ENCODE measurements at places on chromosomes 1 and 21. TPM values are rescaled to one million over a fixed set of nuclear protein-coding genes. Genes with fewer than 3 reads are reported as not detected.

GRCh38 chr1:39574646-39575045 lies 1.9 kb downstream of the PABPC4 start:
- H3K27ac ChIP-seq, result peak overlapping the region; percentile 85
- no peaks in the 10 kb centered on the region for H3K27me3 ChIP-seq
- peak; percentile 50 for DNase-seq
- H3K36me3 ChIP-seq, result peaks cover 41% of the 10 kb centered on the region
- H3K4me3 ChIP-seq, result peak overlapping the region; percentile 80
- peaks cover 21% of the 10 kb centered on the region for H3K4me1 ChIP-seq

GRCh38 chr1:88462096-88462487 lies 222.0 kb upstream of the PKN2 start:
- DNase-seq, result no peak
- no peaks in the 10 kb centered on the region for H3K4me1 ChIP-seq
- no peaks in the 10 kb centered on the region for H3K27me3 ChIP-seq
- peak overlapping the region; percentile 48 for H3K4me3 ChIP-seq
- H3K27ac ChIP-seq, result no peak overlapping the region
- H3K36me3 ChIP-seq, result no peaks in the 10 kb centered on the region

GRCh38 chr1:51442198-51442597 lies 76.9 kb downstream of the EPS15 start:
- no peak overlapping the region for H3K4me3 ChIP-seq
- no peak for DNase-seq
- H3K27ac ChIP-seq, result peak overlapping the region; percentile 9

GRCh38 chr1:210496063-210496462 lies 167.4 kb downstream of the HHAT start:
- H3K27me3 ChIP-seq, result no peaks in the 10 kb centered on the region
- no peak for DNase-seq
- H3K4me1 ChIP-seq, result no peaks in the 10 kb centered on the region

DNA sequence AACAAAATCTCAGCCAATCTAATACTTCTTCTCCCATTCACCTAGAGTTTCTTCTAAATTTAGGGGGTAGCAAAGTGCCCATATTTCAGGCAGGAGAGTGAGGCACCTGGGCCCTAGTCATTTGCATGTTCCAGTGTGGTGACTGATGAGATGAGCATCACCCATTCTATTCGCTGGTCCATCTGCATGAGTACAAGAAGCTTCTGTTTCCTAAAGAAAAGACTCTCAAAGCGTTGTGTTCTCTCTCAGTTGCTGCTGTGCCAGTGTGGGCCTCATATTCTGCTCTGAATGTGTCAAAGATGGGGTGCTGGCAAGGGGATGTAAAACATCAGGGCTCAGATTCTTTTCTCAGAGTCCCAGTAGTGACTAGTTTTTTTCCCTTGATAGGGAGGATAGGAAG lies 16.1 kb upstream of the DPYD start:
- no peaks in the 10 kb centered on the region for H3K4me1 ChIP-seq
- no peaks in the 10 kb centered on the region for H3K27me3 ChIP-seq
- no peaks in the 10 kb centered on the region for H3K36me3 ChIP-seq
- DNase-seq, result no peak

DNA sequence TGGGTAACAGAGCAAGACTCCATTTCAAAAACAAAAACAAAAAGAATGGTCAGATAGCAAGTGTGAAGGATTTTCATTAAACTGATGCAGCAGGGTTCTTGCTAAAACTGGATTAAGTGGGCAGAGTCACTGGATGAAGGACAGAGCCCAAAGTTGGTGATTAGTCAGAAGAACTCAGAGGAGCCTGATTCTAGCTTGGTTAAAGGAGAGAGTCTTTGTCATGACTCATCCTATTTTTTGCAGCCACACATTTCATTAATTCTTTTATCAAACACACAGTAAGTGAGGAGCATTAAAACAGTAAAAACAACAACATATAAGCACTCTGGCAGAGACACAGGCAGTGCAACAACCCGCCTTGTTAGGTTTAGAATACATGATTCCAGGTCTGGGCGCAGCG lies 56.0 kb upstream of the EDARADD start:
- no peaks in the 10 kb centered on the region for H3K36me3 ChIP-seq
- H3K4me1 ChIP-seq, result peaks cover 19% of the 10 kb centered on the region
- H3K27me3 ChIP-seq, result no peaks in the 10 kb centered on the region
- H3K4me3 ChIP-seq, result no peak overlapping the region
- no peak overlapping the region for H3K27ac ChIP-seq

DNA sequence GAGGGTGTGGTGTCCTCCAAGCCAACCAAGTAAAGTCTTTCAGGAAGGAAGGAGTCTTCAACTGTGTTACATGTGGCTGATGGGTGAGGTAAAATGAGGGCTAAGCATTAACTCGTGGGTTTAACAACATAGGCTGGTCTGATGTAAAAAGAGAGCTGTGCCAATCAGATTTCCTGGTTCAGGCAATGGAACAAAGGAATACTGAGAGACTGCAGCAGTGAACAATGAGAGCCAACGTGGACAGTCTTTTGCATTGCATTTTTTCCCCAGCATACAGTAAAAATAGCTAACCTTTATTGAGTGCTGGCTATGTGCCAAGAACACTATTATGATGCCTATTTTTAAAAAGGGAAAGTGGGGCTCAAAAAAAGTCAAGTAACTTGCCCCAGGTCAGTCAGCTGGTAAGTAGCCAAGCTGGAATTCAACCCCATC lies 31.1 kb downstream of the DLGAP3 start:
- H3K27ac ChIP-seq, result no peak overlapping the region
- no peaks in the 10 kb centered on the region for H3K4me1 ChIP-seq
- H3K27me3 ChIP-seq, result no peaks in the 10 kb centered on the region
- DNase-seq, result peak; percentile 12
- H3K36me3 ChIP-seq, result no peaks in the 10 kb centered on the region
- no peak overlapping the region for H3K4me3 ChIP-seq

DNA sequence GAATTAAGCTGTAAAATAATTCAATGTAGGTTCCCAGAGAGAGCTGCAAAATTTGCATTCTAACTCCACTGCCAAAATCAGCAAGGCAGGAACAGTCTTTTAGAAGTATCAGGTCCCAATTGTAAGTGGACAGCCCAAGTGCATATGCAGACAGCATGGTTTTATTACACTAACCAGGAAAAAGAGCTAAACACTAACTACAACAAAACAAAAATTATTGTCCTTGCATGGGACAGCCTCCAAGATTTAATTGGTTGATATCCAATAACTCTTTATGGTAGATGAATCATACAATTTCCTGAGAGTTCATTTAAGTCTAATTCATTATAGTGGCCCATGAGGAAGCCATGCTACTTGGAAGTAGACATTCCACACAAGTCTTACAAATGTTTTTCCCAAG lies 154.3 kb upstream of the ZNF648 start:
- no peaks in the 10 kb centered on the region for H3K36me3 ChIP-seq
- peaks cover 15% of the 10 kb centered on the region for H3K4me1 ChIP-seq
- no peak for DNase-seq
- no peak overlapping the region for H3K4me3 ChIP-seq
- H3K27ac ChIP-seq, result no peak overlapping the region

DNA sequence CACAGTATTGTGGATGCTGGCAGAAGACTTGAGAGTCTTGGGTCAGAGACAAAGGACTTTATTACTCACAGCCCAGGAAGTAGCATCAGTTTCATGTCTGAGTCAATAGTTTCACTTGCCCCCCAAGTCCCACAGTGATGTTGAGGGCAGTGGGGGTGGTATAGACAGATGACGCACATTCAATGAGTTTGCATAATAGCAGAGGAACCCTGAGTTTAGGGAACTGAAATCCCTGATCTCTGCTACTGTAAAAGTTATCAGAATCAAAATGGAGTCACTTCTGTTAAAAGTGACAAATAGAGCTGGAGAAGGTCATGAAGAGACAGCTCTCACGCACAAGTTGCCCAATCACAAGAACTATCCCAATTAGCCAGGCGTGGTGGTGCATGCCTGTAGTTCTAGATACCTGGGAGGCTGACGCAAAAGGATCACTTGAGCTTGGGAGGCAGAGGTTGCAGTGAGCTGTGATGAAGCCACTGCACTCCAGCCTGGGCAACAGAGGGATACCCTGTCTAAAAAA lies 11.5 kb upstream of the HCRTR1 start:
- no peak overlapping the region for H3K4me3 ChIP-seq
- H3K36me3 ChIP-seq, result no peaks in the 10 kb centered on the region
- peak; percentile 16 for DNase-seq
- no peak overlapping the region for H3K27ac ChIP-seq
- H3K4me1 ChIP-seq, result no peaks in the 10 kb centered on the region

- DNase-seq, result peak; percentile 51
- no peaks in the 10 kb centered on the region for H3K27me3 ChIP-seq
- no peaks in the 10 kb centered on the region for H3K36me3 ChIP-seq
- H3K4me3 ChIP-seq, result peak overlapping the region; percentile 0
- H3K4me1 ChIP-seq, result peaks cover 100% of the 10 kb centered on the region
Measured at GRCh38 chr1:19476450-19477190, 8.7 kb downstream of the CAPZB start.

GRCh38 chr1:39564941-39565340 lies 11.6 kb downstream of the PABPC4 start:
- H3K36me3 ChIP-seq, result peaks cover 100% of the 10 kb centered on the region
- DNase-seq, result no peak
- no peak overlapping the region for H3K27ac ChIP-seq
- no peak overlapping the region for H3K4me3 ChIP-seq
- H3K4me1 ChIP-seq, result no peaks in the 10 kb centered on the region
- H3K27me3 ChIP-seq, result no peaks in the 10 kb centered on the region

- H3K27ac ChIP-seq, result no peak overlapping the region
- no peaks in the 10 kb centered on the region for H3K4me1 ChIP-seq
- no peaks in the 10 kb centered on the region for H3K36me3 ChIP-seq
- H3K4me3 ChIP-seq, result no peak overlapping the region
Measured at GRCh38 chr1:99232172-99232571, 32.1 kb upstream of the PLPPR4 start.

The TMEM269 gene
- not detected for total RNA-seq

The SMIM11 gene
- 29.5 TPM for total RNA-seq

The SLC44A5 gene
- not detected for total RNA-seq

The CR1L gene
- total RNA-seq, result not detected

Measured in stomach (tissue), 19 donors.